Amniotic epithelial cell (primary cell): ENCODE measurements at places on chromosomes 1 and 21.
A peak's percentile ranks its signal among the peaks of the same experiment; 100 is the strongest.

- DNase-seq, result no peak
These were observed 48.9 kb downstream of the RASSF5 start for GRCh38 chr1:206556047-206556749.

DNA sequence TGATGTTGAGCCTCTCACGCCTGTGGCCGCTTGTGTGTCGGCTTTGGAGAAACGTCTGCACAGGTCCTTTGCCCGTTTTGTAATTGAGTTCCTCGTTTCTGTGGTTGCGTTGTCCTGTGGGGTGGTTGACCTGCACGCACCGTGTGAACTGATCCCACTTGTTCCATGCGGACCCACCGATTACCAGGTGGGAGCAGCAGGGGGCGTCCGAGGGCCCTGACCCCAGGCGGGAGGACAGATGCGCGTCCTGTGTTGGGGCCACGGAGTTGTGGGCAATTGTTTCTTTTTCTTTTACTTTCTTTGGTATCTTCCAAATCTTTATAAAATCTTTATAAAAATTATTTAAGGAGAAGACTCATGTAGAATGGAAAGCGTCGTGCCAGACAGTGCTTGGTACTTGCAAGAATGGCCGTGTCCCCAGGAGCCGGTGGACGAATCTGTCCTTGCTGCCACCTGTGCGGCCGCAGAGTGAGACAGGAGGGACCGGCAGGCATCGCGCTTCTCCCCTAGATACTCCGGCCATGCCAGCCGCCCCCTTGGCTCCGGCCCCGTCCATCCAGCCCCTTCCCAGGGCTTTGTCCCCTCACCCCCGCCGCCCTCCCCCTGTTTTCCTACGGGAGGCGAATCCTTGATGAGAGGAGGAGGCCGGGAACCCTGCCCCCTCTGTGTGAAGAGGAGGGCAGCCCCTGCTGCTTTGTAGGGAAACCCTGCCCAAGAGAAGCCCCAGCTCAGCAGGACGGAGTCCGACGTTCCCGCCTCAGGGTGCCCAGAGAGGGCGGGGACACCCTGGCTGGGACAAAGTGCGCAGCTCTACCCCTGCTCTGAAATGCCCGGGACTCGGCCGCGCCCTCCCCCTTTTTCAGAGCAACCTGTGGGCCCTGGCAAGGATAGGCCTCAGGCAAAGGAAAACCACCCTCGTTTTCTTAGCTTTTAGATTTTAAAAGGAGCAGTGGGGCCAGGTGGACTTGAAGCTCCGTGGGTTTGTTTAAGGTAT, 41.7 kb downstream of the PRKCZ start:
- DNase-seq, result peak; percentile 8

- DNase-seq, result no peak
These were observed 24.2 kb downstream of the UBASH3A start for GRCh38 chr21:42427809-42428419.

- no peak for DNase-seq
These were observed 28.4 kb downstream of the SDC3 start for GRCh38 chr1:30879940-30880677.
